ENCODE measurements at places on chromosomes 12 and 14.

GRCh38 chr12:42725809-42726208, 136.3 kb upstream of the PRICKLE1 start:
- no peaks in the 10 kb centered on the region for H3K4me1 ChIP-seq
- H3K4me3 ChIP-seq = no peak overlapping the region
- no peak overlapping the region for H3K27ac ChIP-seq

GRCh38 chr14:62118461-62118860, 356.2 kb downstream of the SNAPC1 start:
- peaks cover 9% of the 10 kb centered on the region for H3K4me1 ChIP-seq
- no peak overlapping the region for H3K4me3 ChIP-seq
- H3K27me3 ChIP-seq = peaks cover 26% of the 10 kb centered on the region
- no peak overlapping the region for H3K27ac ChIP-seq
- no peaks in the 10 kb centered on the region for H3K36me3 ChIP-seq
- DNase-seq = no peak

DNA sequence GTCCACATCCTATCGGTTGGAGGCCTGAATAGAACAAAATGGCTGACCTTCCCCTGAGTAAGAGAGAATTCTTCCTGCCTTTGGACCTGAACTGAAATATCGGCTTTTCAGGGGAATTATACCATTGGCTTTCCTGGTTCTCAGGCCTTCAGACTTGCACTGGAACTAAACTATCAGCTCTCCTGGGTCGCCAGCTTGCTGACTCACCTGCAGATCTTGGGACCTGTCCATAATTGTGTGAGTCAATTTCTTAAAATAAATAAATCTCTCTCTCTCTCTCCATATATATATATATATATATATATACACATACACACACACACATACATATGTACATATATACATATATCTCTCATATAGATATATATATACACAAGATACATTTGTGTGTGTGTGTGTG, 41.6 kb downstream of the KCNK10 start:
- H3K4me3 ChIP-seq = no peak overlapping the region
- H3K4me1 ChIP-seq = no peaks in the 10 kb centered on the region
- no peaks in the 10 kb centered on the region for H3K36me3 ChIP-seq

DNA sequence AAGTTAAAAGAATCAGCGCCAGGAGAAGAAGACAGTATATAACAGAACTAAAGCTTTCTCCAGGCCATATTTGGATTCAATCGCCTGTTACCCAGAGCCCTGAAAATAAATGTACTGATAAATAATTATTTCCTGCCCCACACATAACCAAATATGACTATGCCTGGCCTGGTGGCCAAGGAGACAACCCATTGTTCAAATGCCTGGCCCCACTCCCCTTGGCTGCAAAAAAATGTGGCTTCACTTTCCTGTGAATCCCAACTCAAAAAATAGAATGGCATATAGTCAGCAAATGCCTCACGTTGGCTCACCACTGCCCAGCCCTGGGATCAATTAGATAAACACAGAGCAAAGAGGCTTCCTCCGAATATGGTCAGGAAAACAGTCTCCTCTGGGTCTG, 472.1 kb downstream of the BCL11B start:
- no peak overlapping the region for H3K4me3 ChIP-seq
- H3K4me1 ChIP-seq = peaks cover 5% of the 10 kb centered on the region
- H3K27me3 ChIP-seq = no peaks in the 10 kb centered on the region
- H3K36me3 ChIP-seq = no peaks in the 10 kb centered on the region
- no peak for DNase-seq

GRCh38 chr14:81371802-81372201, 28.3 kb downstream of the STON2 start:
- DNase-seq = no peak
- H3K27ac ChIP-seq = no peak overlapping the region
- no peaks in the 10 kb centered on the region for H3K27me3 ChIP-seq
- no peaks in the 10 kb centered on the region for H3K36me3 ChIP-seq

DNA sequence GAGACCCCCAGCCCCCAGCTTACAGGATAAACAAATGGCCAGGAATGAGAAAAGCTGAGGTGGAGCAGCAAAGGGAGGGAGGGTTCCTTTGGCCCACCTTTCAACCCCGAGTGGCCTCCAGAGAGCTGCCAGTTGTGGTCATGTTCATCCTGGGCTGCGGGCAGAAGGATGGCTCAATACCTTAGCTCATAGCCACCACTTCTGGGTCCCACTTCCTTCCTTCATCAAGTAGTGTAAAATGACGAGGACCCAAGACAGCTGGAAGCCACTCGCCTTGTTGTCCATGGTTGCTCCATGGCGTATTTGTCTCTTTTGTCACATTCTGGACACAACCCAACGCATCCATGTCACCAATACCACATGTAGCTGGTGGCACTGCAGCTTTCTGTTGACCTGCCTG, 24.2 kb downstream of the CRACR2A start:
- DNase-seq = peak; percentile 38
- H3K36me3 ChIP-seq = no peaks in the 10 kb centered on the region
- no peak overlapping the region for H3K4me3 ChIP-seq
- no peak overlapping the region for H3K27ac ChIP-seq
- peaks cover 30% of the 10 kb centered on the region for H3K4me1 ChIP-seq

DNA sequence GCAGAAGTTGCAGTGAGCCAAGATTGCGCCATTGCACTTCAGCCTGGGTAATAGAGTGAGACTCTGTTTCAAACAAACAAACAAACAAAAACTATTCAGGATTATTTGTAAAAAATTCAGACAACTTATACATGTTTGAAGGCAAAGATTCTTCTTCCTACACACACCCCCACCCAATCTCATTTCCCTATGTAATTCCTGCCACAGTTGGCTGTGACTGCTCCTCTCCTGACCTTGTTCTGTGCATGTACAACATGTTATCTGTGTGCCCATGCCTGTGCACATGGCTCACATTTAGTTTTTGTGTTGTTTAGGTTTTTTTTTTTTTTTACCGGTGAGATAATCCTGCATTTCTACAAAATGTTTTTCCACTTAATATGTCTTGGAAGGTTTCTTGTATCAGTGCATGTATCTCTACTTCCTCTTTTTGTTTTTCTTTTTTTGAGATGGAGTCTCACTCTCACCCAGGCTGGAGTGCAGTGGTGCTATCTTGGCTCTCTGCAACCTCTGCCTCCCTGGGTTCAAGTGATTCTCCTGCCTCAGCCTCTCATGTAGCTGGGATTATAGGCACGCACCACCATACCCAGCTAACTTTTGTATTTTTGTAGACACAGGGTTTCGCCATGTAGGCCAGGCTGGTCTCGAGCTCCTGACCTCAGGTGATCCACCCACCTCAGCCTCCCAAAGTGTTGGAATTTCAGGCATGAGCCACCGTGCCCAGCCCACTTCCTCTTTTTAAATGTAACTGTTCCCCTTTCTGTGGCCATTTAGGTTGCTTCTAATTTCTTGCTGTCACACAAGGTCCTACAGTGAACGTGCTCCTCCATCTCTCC, 8.7 kb downstream of the CFAP251 start:
- H3K4me1 ChIP-seq = no peaks in the 10 kb centered on the region
- H3K4me3 ChIP-seq = no peak overlapping the region
- H3K27ac ChIP-seq = no peak overlapping the region
- no peak for DNase-seq

GRCh38 chr12:109455706-109456105, 21.4 kb downstream of the KCTD10 start:
- DNase-seq = no peak
- no peaks in the 10 kb centered on the region for H3K27me3 ChIP-seq
- H3K27ac ChIP-seq = peak overlapping the region; percentile 95
- peaks cover 59% of the 10 kb centered on the region for H3K36me3 ChIP-seq

DNA sequence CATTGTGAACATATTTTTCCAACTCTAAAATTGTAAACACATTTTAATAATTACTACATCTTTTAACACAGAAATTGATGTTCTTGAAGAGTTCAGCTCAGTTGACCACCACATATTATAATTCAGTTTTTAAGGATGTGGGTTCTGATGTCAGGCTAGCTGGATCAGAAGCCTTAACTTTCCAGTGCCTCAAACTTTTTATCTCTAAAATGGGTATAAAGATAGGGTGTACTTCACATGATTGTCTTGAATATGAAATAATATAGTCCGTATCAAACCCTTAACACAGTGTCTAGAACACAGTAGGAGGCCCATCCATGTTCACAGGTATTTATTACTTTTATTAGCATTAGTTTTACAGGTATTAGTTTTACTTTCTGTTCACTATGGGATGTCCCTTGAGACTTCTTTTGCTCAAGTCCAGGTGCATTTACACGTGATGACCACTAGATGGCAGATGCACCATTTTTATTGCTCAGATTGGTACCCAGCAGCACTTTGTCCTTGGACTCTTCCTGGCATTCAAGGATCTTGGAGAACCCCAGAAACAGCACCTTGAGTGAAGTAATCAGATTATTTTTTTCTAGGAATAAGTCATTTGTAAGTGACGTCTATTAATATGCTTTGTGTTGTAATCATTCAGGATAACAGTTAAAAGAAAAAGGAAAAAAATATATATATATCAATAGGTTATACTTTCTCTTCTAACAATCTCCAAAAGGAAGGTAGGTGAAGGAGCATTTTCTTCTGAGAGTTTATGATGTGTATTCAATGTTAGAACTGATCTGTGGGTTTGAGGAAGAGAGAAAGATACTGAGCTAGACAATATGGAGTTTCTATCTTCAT, 580.2 kb downstream of the ETNK1 start:
- no peaks in the 10 kb centered on the region for H3K36me3 ChIP-seq
- H3K27me3 ChIP-seq = no peaks in the 10 kb centered on the region
- H3K4me3 ChIP-seq = no peak overlapping the region
- no peak overlapping the region for H3K27ac ChIP-seq
- no peak for DNase-seq

- DNase-seq = no peak
- peaks cover 48% of the 10 kb centered on the region for H3K4me1 ChIP-seq
- H3K27ac ChIP-seq = no peak overlapping the region
- no peaks in the 10 kb centered on the region for H3K36me3 ChIP-seq
- H3K4me3 ChIP-seq = peak overlapping the region; percentile 35
Measured at GRCh38 chr12:125187148-125187745, 122.0 kb downstream of the AACS start.

DNA sequence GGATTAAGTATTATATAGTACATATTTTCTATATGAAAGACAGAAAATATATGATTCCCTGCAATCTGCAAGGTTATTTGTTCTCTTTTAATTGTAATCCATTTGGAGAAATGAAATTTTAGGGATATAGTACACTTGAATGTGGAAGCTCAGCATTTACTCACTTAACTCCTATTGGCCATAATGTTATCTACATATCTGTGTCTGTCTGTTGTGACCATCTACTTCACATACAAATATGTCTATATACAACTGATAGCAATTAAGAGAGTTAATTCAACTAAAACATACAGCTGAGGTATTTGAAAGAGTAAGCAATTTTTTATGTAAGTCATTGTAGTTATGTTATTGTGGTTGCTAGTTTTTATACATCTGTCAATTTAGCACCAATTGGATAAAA, 12.9 kb downstream of the FOXG1 start:
- peaks cover 2% of the 10 kb centered on the region for H3K4me1 ChIP-seq
- peaks cover 8% of the 10 kb centered on the region for H3K27me3 ChIP-seq
- no peaks in the 10 kb centered on the region for H3K36me3 ChIP-seq
- no peak overlapping the region for H3K27ac ChIP-seq

DNA sequence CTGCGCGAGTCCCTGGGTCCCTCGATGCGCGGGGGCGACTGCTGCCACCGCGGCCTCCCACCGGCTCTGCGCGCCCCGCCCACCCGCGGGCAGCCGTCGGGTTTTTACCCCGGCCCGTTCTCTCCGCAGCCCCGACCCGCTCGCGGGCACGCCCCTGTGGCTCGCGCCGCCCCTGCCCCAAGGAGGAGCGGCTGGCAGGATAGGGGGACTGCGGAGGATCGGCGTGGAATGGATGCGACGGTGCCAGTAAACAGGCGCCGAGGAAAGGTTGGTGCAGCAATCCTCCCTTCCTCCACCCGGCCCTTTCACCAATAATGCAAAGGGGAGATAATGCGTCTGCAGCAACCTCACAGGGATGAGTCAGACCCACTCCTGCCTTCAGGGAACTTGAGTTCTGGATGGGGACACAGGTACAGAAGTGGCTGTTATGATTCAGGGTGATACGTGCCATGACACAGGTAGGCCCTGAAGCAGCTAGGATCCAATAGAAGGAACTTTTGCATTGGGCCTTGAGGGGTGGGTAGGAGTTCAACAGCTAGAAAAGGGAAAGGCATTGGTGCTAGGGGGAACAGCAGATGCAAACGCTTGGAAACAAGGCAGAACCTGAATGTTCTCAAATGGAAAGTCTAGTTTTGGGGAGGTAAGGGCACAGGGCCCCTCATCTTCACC, 554 bp upstream of the DEGS2 start:
- peaks cover 17% of the 10 kb centered on the region for H3K27me3 ChIP-seq
- H3K27ac ChIP-seq = peak overlapping the region; percentile 83
- DNase-seq = no peak
- peaks cover 50% of the 10 kb centered on the region for H3K4me1 ChIP-seq
- no peaks in the 10 kb centered on the region for H3K36me3 ChIP-seq

DNA sequence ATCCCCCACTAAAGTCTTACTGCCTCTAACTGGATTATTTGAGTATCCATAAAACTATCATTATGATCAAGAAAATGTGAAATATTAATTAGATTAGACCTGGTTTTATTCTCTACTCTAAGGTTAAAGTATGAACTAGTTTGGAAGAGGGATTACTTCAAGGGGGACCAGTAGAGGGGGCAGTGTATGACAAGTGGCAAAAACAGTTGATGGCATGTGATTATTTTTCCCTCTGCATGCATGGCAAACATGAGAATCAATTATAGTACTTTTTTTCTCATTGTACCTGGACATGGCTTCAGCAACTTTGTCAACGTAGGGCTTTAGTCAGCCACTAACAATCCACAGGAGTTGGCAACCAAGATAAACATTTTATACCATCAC, 145.0 kb upstream of the SLC38A2 start:
- H3K4me1 ChIP-seq = peaks cover 39% of the 10 kb centered on the region
- no peaks in the 10 kb centered on the region for H3K27me3 ChIP-seq
- DNase-seq = no peak

- H3K27ac ChIP-seq = no peak overlapping the region
- H3K36me3 ChIP-seq = no peaks in the 10 kb centered on the region
- DNase-seq = no peak
- no peak overlapping the region for H3K4me3 ChIP-seq
- no peaks in the 10 kb centered on the region for H3K27me3 ChIP-seq
Measured at GRCh38 chr12:41564816-41565215, 376.7 kb downstream of the PDZRN4 start.

- H3K4me3 ChIP-seq = no peak overlapping the region
- peaks cover 23% of the 10 kb centered on the region for H3K4me1 ChIP-seq
- no peaks in the 10 kb centered on the region for H3K27me3 ChIP-seq
- peak overlapping the region; percentile 85 for H3K27ac ChIP-seq
- H3K36me3 ChIP-seq = peaks cover 11% of the 10 kb centered on the region
Measured at GRCh38 chr12:27331291-27331926, 1.2 kb upstream of the BMAL2 start.

All from stomach (tissue), 19 donors.